ENCODE measurements at places on chromosomes 2 and 18.

DNA sequence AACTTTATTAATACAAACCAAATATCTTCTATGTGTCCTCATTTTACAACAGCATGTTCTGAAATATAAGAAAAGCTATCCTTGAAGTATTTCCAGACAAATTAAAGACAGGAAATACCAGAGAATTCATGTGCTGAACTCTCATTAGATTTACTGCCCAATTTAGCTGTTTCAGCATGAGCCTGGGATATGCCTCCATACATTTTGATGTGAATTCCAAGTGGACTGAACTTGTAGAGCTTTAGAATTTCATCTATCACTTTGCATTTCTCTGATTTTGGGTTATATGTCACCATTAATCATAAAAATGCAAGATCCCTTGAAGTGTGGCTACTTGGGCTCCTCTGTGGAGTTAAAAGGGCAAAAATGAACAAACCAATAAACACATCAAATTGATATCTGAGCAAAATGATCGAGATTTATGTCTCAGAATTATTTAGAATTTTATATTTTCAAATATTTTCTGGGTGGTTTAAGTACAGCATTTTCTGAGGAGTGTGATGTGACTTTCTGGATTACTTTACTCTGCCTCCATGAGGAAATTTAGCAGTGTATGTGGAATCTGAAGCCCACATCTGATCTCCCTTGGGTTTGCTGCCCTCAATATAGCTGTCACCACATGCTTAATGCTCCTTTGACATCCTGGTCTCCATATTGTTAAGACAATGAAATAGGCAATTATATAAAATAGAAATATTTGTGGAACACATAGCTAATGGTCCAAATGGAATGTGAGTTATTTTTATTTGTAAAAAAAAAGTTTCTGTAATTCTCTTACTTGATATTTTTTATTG, 206.6 kb upstream of the RBMS1 start:
- DNase-seq = no peak

DNA sequence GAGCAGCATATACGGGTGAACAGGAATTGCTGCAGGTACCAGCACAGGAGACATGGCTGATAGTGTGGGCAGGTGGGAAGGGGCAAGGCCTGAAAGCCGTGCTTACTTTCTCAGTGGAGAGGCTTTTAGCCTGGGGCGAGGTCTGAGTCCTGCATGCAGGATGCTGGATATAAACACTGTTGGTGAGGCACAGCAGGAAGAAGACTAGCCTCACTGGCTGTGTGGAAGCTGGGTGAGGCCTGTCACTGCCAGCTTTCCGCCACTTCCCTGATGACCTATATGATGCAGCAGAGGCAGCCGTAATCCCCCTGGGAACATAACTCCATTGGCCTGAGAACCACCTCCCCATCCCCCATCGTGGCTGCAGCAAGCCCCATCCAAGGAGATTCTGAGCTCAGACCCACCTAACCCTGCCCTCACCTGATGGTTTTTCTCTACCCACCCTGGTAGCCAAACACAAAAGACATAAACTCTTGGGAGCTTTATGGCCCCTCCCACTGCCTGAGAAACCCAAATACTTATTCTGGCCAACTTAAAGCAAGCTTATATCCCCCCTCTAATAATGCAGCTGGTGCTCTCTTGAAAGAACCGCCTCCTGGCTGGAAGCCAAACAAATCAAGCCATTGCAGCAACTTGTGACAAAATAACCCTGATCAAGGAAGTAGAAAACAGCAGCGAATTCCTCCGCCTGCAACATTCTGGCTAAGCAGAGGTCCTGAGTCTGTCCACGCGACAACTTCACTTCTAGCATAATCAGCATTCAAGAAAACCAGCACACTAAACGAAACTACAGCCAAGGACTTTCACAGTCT, 54.6 kb upstream of the DSC1 start:
- DNase-seq = no peak

DNA sequence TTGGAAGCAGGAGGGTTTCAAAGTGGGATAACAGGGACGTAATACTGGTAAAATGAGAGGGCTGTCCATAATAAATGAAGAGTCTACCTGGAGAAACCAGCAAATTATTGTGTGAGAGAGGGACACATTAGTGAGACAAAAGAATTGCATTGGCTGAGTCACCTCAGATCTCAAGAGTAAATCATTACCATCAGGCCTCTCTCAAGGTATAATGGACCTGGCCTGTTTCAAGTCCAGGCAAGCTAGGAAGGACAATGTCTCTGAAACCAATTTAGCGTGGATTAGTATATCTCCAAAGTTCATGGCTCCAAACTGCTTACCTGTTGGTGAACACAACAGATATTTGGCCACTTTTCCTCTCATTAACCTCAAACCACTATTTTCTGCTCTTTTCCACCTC, 471.4 kb downstream of the CMPK2 start:
- DNase-seq = no peak

DNA sequence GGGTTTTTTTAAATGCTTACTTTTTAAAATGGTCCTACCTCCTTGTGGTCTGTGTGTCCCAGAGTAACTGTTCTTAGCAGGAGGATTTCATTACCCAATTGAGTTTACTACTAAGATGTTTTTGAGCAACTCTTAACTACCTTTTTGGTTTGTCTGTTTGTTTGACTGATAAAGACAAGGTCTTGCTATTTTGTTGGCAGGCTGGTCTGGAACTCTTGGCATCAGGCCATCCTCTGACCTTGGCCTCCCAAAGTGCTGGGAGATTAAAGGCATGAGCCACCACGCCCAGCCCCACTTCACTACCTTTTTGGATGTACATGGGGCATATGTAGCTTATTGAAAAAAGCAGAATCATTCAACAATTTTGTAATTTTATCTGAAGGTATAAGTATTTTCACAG, 14.9 kb downstream of the MRPS9 start:
- DNase-seq = no peak

DNA sequence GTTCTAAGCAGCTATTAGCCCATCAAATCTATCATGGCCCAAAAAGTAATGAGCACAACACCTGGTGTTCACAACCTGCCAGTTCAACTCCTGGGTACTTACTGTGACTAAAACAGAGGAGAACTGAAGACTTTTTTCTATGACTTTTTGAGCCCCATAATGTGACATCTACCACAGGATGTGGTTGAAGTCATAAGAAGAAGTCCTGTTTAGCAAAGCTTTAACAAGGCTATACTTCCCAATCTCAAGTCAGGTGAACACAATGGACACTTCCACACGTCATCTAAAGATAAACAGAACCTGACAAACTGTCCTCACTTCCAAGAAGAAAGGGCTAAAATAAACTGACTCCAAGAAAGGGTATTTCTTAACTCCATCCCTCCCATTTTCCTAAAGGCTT, 138.8 kb downstream of the ATAD2B start:
- no peak for DNase-seq

- DNase-seq = no peak
These were observed 109.0 kb downstream of the AQP4 start for GRCh38 chr18:26756556-26756955.

- DNase-seq = no peak
These were observed 24.4 kb upstream of the THOC1 start for GRCh38 chr18:292271-292670.

GRCh38 chr2:32478889-32479620, 122.2 kb downstream of the BIRC6 start:
- no peak for DNase-seq

DNA sequence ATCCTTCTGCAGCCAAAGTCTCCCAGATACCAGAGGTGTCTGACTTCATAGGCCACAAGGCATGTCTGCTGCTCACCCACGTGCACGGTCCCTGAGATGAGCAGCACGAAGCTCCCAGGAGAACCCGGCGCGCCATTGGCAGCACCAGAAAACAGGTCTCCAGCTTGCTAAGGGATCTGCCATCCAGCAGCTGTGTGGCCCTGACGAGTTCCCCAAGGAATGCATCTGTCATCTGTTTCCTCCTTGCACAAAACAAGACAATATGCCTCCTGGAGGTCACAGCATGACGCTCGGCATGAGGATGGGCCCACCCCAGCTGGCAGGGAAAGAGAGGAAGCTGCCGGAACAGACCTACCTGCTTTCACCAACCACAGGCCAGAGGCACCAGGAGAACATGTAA, 29.2 kb downstream of the HS6ST1 start:
- DNase-seq = no peak

GRCh38 chr2:40431600-40431955, 20.3 kb downstream of the SLC8A1 start:
- no peak for DNase-seq

DNA sequence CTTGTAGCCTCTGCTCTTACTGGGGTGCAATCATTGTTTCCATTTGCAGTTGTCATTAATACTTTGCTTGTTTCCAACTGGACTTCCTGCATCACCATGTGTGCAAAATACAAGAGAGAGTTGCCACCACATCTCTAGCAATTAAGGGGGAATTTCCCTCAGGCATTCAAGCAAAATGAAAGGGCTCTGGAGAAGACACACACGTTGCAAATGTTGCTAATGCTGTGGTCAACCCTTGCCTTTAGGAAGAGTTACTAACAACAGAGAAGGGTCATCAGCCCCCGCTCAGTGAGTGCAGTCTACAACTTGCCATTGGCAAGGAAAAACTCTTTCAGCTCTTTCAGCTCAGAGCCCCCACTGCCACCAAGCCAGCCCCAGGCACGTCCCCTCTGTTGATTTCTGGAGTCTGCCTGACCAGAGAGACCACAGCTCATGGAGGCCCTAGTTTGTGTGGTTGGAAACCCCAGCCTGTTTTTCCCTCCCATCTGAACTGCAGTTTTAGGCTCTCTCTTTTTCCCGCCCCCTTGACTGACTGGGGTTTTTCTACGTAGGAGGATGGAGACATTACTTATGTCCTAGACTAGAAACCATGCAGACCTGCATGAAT, 25.9 kb upstream of the GPR45 start:
- no peak for DNase-seq
